ENCODE measurements at places on chromosomes 3 and 15.

- DNase-seq, result no peak
Measured at GRCh38 chr15:96066852-96067495, 263.5 kb upstream of the NR2F2 start.

GRCh38 chr3:14587740-14588360 lies 47.7 kb upstream of the GRIP2 start:
- DNase-seq, result no peak

DNA sequence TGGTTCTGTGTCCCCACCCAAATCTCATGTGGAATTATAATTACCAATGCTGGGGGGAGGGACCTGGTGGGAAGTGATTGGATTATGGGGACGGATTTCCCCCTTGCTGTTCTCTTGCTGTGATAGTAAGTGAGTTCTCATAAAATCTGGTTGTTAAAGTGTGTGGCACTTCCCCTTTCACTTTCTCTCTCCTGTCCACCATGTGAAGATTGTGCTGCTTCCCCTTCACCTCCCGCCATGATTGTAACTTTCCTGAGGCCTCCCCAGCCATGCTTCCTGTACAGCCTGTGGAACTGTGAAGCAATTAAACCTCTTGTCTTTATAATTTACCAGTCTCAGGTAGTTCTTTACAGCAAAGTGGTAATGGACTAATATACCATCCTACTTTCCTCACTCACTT lies 289.6 kb downstream of the EFHB start:
- no peak for DNase-seq

DNA sequence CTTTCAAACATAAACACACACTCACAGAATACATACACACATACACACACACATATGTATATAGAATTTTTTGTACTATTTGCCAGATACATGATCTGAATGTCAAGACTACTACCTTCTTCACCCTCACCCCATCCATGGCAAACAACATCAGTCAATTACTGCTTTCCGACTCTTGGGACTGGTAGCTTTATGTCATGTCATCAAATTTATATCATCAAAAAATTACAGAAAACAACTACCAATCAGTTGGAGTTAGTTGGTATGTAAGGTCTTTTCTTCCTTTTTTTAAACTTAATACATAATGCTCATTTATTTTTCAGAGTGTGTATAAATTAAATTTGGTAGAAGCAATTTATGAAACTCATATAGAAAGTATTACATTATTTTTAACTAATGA lies 305.7 kb upstream of the MDFIC2 start:
- DNase-seq, result no peak

DNA sequence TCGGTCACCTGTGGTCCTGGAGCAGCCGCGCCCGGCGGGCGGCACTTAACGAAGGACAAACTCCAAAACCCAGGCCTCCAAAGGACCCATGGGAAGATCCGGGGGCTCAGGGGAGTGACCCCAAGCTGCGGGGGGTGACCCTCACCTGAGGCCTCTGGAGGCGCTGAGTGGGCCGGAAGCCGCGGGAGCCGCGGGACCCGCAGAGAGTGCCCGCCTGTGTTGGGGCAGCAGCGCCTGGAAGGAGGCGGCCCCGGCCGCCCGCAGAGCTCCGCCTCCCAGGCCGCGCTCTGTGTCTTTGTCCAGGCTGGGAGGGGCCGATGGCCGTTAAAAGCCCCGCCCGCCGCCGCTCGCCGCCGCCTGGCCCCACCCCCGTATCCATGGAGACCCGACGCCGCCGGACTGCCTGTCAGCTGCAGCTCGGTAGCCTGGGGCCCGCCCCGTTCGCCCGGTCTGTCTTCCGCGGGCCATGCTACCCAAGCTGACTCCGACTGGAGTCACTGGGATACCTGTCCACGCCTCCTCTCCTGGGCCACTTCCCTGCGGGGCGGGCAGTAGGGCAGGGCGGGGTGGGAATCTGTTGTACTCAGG lies 15.3 kb upstream of the FANCD2 start:
- no peak for DNase-seq

DNA sequence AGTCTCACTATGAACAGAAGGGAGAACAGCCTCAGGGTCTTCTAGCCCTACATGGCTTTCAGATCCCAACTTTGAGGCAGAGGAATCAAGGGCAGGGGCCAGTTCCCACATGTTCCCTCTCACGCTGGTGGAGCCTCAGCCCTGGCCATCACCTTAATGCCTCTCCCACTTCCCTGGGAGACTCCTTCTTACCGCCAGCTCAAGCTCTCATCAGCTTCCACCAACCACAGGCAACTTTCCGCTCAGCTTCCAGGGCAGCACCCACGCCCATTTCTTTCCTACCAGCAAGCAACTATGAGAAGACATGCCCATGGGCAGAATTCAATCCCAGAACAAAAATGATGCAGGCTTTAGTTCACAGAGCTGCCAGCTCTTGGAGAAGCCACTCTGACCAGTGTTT lies 63.5 kb downstream of the RUBCN start:
- no peak for DNase-seq

GRCh38 chr3:188744166-188744565 lies 427.6 kb upstream of the TPRG1 start:
- DNase-seq, result no peak

GRCh38 chr3:14877469-14877868 lies 58.7 kb downstream of the FGD5 start:
- DNase-seq, result no peak

DNA sequence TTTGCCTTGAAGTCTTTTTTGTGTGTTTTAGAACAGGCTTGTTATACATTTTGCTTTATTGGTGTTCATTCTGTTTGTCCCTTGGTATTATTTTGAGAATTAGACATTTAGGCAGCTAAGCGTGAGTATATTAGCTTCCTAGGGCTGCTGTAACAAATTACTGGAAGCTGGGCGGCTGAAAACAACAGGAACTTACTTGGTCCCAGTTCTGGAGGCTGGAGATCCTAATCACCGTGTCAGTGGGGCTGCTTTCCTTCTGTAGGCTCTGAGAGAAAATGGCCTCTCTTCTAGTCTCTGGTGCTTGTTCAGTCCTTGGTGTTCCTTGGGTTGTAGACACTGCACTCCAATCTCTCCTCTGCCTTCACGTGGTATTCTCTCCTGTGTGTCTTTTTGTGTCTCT lies 142.3 kb downstream of the KLHL25 start:
- no peak for DNase-seq

GRCh38 chr3:32759342-32759741 lies 58.5 kb upstream of the TRIM71 start:
- DNase-seq, result no peak
